Endothelial cell (in vitro differentiated cells): ENCODE measurements at places on chromosomes 1 and 21. TPM values are rescaled to one million over a fixed set of nuclear protein-coding genes. Genes with fewer than 3 reads are reported as not detected.

Gene CPTP
- total RNA-seq = 26.0 TPM

Gene ACBD6
- 46.5 TPM for total RNA-seq

Gene MYOC
- total RNA-seq = not detected

Gene CAMK1G
- not detected for total RNA-seq

Gene PGLYRP4
- 1.7 TPM for total RNA-seq

Gene TDRD10
- 27.8 TPM for total RNA-seq

Gene DNM3
- total RNA-seq = 7.7 TPM

Gene PEX10
- 25.4 TPM for total RNA-seq

Gene CRNN
- total RNA-seq = not detected

Gene CRP
- not detected for total RNA-seq

GRCh38 chr1:226541231-226541630, 7.3 kb upstream of the STUM start:
- no peak for DNase-seq

DNA sequence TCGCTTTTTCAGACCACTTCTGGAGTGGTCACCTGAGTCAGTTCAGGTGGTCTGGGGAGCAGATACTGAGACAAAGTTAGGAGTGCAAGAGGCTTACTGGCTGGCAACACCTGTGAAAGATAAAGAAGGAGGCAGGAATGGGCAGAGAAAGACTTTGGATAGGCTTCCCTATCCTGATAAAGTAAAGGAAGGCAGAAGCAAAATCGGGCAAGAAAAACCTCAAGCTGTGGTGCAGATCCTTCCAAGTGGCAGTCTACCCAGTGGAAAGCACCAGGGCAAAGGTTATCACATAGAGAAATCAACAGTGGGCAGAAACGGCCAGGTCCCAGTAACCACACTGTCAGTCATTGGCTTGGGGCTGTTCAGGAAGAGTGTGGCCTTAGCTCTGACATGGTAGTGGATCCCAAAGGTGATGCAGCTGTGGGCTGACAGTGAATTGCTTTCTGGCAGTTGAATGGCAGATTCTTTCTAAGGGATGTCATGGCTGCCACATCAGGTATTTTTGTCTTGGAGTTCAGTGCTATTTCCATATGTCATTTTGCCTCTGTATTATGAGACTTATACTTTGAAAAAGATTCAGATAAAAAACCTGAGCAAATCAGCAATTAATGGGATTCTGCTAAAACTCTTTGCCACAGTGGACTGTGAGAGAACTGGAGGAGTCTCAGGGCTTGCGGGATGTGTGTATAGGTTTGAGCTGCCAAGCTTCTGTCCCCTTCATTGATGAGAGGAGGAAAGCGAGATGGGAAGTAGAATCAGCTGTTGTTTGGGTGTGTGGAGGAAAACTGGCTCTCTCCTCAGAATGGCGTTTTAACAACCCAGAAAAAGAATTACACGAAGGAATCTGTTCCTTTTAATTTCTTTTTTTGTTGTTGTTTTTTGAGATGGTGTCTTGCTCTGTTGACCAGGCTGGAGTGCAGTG, 8.1 kb upstream of the CGN start:
- DNase-seq = no peak

GRCh38 chr1:244311784-244312532, 139.8 kb downstream of the ADSS2 start:
- no peak for DNase-seq

GRCh38 chr1:11648039-11648438, 6.2 kb downstream of the FBXO2 start:
- no peak for DNase-seq

GRCh38 chr1:88061492-88062177, 622.4 kb upstream of the PKN2 start:
- peak; percentile 31 for DNase-seq

- DNase-seq = peak; percentile 38
Measured at GRCh38 chr1:51236531-51237350, 668 bp downstream of the RNF11 start.

GRCh38 chr1:177907000-177907399, 62.9 kb downstream of the SEC16B start:
- DNase-seq = no peak

- DNase-seq = no peak
Measured at GRCh38 chr1:68916221-68916902, 419.5 kb upstream of the DEPDC1 start.

- no peak for DNase-seq
Measured at GRCh38 chr1:220336391-220337031, 64.3 kb upstream of the RAB3GAP2 start.

GRCh38 chr21:21019681-21020080, 21.5 kb downstream of the NCAM2 start:
- no peak for DNase-seq

DNA sequence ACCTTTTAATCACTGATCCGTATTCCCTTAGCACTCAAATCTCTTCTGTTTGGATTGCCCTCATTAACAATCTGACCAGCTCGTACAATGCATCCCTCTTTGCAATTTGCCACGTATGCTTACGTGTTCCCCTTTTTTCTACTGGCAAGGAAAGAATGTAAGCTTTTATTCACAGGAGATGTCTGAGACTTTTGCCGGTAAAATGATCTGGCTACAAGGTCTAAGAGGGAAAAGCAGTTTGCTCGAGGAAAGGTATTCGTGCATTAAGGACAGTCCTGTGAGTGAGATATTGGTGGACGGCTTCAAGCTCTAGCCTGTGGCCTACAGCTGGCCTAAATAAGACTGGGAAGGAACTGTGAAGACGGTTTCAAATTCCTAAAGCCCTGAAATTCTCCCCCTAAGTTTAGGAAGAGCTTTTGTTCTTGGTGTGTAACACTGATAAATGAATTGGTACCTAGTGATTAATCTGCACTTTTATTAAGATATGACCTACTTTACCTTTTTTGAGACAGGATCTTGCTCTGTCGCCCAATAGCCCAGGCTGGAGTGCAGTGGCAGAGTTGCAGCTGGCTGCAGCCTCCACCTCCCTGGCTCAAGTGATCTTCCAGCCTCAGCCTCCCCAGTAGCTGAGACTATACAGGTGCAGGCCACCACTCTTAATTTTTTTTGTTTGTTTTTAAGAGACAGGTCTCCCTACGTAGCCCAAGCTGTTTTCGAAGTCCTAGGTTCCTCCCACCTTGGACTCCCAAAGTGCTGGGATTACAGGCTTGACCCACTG, 895 bp upstream of the UBR4 start:
- DNase-seq = no peak

DNA sequence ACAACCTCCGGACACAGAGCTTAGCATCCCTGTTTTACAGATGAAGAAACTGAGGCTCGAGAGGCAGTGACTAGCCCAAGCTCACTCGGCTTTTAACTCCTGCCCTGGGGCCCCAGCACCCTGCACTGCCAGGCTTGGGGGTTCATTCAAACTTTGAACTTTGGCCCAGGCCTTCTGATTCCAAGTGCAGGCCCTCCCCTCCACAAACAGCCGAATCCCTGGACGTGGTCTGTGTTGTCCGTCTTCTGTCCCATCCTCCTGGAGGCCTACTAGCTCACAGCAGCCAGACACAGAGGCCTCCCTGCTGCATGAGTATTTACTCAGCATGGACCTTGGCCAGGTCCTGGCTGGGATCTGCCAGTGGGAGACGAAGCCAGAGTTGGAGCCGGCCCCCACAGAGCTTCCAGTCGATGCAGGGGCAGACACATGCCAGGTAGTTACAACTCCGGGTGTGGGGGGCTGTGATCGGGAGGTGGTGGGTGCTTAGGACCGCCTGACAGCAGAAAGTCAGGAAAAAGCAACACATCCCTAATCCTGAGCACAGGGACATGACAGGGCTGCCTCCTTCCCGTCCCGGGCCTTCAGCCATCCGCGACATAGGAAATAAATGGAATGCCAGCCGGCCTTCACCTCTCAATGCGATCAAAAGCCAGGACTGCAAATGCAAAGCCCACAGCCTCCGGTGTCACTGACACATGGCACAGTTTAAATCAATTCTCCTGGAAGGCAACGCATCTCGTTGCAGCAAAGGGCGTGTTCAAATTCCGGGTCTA, 7.4 kb downstream of the IFFO2 start:
- DNase-seq = peak; percentile 33

GRCh38 chr1:242826701-242827336, 302.3 kb upstream of the PLD5 start:
- DNase-seq = no peak

GRCh38 chr21:41967708-41968107, 13.9 kb upstream of the C2CD2 start:
- DNase-seq = no peak

GRCh38 chr1:93186667-93187066, 6.1 kb downstream of the CCDC18 start:
- DNase-seq = no peak

- DNase-seq = no peak
Measured at GRCh38 chr1:201750934-201751333, 78.0 kb upstream of the IPO9 start.

GRCh38 chr1:31704271-31705079, 658 bp upstream of the COL16A1 start:
- DNase-seq = no peak

DNA sequence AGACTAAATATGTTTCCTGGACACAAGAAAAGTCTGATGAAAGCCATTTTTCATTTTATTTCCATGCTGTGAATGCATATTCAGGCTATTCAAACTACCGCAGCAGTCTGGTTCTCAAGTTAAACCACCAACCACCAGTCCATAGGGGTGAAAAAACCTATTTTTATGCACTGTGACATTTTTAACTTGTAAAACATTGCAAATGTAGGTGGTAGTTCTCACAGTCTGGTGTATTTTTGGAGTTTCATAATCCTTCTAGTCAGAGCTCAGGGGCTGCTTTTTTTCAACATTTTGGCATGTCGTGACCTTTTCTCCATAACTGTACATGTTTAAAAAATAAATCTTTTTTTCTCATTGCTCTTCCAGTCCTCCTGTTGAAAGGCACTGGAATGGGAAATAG, 907.6 kb upstream of the ADGRL2 start:
- DNase-seq = no peak

DNA sequence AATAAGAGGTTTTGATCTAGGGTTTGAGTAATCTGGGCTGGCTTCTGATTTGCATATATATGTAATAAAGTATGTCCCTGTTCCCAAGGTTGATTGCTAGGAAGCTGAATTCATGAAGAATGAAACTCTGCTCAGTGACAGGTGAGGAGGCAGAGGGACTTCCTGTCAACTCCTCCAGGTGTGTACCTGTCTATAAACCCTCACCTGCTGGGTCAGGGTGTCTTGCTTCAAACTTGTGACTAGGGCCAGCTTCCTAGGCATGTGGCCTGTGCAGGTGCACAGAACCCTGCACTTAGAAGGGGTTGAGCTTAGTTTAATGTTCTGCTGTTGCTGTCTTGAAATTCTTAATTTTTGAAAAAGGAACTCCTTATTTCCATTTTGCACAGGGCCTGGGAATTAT, 21.1 kb downstream of the OLFML3 start:
- DNase-seq = no peak

DNA sequence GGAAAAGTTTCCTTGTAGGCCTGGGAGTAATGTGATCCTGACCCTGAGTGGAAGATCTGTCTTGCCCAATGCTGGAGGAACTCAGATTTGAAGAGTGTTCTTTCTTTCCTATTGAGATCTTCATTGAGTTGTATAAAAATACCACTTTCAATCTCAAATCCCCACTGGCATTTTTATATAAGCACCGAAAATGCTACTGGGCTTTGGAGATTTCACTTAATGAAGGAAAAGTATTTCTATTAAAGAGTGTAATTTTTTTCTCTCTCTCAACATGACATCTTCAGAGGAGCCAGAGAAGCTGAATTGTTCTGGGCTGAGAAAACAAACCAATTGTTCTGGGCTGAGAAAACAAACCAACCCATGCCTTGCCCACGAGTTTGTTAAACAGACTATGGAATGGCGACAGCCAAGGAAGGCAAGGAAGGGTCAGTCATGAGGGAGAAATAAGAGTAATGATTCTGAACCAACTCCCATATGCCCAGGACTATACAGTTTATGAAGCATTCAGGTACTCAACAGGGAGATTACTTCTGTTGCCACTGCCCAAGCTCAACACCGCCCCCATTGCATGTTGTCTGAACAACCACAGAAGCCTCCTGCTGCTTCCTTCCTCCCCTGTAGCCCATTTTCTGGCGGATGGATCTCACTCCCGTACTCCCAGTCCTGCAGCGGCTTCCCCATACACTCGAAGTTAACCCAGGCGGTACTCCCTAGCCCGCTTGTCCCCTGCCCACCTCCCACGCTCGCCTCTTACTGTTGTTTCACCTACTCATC, 103.2 kb downstream of the BEND5 start:
- peak; percentile 40 for DNase-seq
